MCF 10A (cell line): ENCODE measurements at places on chromosomes 11 and 22. TPM values are rescaled to one million over a fixed set of nuclear protein-coding genes. Genes with fewer than 3 reads are reported as not detected.

DNA sequence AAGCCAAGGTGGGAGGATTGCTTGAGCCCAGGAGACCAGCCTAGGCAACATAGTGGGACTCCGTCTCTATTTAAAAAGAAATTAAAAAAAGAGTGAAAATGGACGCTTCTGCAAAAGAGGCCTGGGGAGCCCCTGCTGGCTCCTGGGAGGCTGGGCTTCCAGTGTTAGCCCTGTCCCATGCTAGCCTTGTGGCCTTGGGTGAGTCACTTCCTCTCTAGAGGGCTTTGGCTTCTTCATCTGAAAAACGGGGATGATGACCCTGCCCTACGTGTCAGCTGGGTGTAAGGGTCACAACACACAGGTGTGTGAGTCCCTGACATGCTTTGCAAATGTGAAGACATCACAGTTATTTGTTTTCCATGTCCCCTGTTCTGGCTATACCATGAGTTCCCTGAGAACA is 32.8 kb downstream of the FAM227A start:
- no peaks in the 10 kb centered on the region for H3K36me3 ChIP-seq
- no peak overlapping the region for H3K4me3 ChIP-seq
- no peaks in the 10 kb centered on the region for H3K4me1 ChIP-seq
- H3K27ac ChIP-seq: no peak overlapping the region
- no peaks in the 10 kb centered on the region for H3K27me3 ChIP-seq

GRCh38 chr11:15780837-15781236 is 575.5 kb downstream of the SOX6 start:
- no peaks in the 10 kb centered on the region for H3K36me3 ChIP-seq
- no peak overlapping the region for H3K27ac ChIP-seq
- H3K4me3 ChIP-seq: no peak overlapping the region
- no peaks in the 10 kb centered on the region for H3K27me3 ChIP-seq
- H3K4me1 ChIP-seq: no peaks in the 10 kb centered on the region

GRCh38 chr11:110857892-110858546 is 145.8 kb upstream of the ARHGAP20 start:
- H3K36me3 ChIP-seq: no peaks in the 10 kb centered on the region
- no peaks in the 10 kb centered on the region for H3K4me1 ChIP-seq
- no peak overlapping the region for H3K27ac ChIP-seq
- no peak overlapping the region for H3K4me3 ChIP-seq
- peaks cover 23% of the 10 kb centered on the region for H3K27me3 ChIP-seq
- peak; percentile 45 for DNase-seq

DNA sequence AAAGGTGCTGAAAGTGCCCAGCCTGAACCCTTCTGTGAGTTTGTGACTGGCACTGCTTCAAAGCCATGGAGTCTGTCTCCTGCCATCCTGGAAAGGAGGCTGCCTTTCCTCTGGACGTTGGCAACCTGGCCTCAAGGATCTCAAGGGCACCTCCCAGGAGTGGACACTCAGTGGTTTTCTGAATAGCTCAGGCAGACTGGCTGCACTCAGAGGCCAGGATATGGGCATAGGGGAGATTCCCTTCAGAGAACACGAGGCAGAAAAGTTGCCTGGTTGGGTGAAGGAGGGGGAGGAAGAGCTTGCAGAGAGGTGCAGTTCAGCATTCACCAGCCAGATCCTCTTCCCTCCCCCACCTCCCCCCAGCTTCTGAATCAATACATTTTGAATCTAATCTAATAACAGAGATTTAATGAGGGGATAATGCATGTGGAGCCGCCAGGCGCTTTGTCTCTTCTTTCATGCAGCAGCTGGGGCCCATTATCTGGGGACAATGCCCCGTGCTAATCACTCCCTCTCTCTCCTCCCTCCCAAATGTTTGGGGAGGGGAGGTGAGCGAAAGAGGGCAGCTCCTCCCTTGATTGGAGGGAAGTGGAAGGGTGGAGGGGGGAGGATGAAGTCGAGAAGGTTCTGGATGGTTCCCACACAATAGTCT is 17.7 kb downstream of the HTR3A start:
- no peak for DNase-seq
- no peak overlapping the region for H3K27ac ChIP-seq
- no peaks in the 10 kb centered on the region for H3K36me3 ChIP-seq
- no peak overlapping the region for H3K4me3 ChIP-seq
- no peaks in the 10 kb centered on the region for H3K4me1 ChIP-seq
- peaks cover 85% of the 10 kb centered on the region for H3K27me3 ChIP-seq

DNA sequence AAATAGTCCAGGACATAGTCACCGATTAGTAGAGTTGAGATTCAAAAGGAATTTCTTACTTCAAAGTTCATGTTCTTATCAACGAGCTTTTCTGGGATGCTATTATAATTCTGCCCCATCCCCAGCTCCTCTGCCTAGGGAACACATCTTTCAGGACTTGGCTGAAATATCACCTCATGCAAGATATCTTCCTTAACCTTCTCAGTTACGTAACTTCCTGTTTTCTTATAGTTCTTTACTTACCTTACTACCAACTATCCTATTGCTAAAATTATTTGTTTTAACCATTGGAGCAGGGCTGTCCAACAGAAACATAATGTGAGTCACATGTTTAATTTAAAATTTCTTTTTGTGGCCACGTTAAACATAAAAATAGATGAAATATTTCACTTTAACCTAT is 2.3 kb downstream of the NARS2 start:
- H3K36me3 ChIP-seq: peaks cover 14% of the 10 kb centered on the region
- no peak overlapping the region for H3K27ac ChIP-seq
- DNase-seq: no peak
- H3K27me3 ChIP-seq: no peaks in the 10 kb centered on the region

- H3K4me3 ChIP-seq: no peak overlapping the region
- no peaks in the 10 kb centered on the region for H3K27me3 ChIP-seq
- no peak for DNase-seq
- no peak overlapping the region for H3K27ac ChIP-seq
- no peaks in the 10 kb centered on the region for H3K36me3 ChIP-seq
These were observed 25.4 kb downstream of the TPBGL start for GRCh38 chr11:75265851-75266531.

DNA sequence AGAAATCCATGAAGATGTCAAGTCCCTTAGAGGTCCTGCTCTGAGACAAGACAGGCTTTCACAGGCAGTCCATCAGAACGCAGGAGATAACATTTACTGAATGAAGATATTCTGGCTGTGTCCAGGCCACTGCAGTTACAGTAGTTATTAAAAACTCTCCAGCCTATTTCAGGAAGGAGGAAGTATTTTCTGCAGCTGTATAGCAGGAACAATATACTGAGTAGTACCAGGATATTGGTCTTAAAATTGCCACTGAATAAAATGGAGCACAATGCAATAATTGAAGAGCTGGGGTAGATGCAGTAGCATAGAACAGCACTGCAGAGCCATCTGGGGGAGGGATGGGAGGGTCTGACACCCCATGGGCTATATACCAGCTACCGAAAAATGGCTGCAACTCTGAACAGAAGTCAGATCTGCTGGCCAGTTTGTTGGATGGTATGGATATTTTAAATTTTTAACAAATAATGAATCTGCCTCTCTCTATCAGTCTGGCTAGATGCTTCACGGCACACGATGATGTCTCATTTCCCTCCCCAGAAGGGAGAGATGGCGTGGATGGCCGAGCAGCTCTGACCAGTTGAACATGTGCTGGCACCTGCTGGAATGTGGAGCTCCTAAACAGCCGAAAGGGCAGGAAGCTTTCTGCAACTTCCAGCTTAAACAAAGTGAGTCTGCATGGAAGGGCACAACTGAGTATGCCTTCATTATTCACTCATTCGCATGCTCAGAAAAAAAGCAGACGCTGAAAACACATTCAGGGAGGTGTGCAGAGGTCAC is 342.1 kb upstream of the SYN3 start:
- H3K4me1 ChIP-seq: peaks cover 5% of the 10 kb centered on the region
- no peaks in the 10 kb centered on the region for H3K27me3 ChIP-seq
- H3K36me3 ChIP-seq: peaks cover 6% of the 10 kb centered on the region
- no peak overlapping the region for H3K4me3 ChIP-seq
- H3K27ac ChIP-seq: no peak overlapping the region
- DNase-seq: no peak

DNA sequence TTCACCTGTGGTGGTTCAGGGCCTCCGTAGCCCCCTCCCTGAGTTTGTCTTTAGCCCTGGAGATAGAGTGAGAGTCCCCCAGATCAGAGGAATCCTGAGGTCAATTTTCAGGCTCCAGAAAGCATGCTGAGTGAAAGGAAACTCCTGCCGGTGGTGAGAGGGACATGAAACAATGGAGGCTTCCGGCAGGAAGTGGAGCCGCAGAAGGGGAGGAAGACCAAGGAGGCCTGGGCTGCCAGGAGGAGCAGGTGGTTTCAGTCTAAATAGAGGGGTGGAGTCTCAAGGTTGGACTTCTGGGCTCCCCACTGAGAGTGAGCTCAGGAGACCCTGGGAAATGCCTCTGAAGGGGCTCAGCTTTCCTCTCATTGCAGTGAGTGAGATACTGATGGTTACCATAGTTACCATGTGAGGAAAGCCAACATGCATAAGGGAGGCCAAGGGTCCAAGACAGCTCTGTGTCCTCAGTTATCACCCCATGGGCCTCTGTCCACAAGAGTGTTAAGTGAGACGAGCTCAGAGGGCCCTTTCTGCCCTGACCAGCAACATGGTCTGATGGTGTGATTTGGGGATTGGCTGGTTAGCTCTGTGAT is 10.7 kb downstream of the SLCO2B1 start:
- peaks cover 29% of the 10 kb centered on the region for H3K27me3 ChIP-seq
- H3K27ac ChIP-seq: no peak overlapping the region
- DNase-seq: no peak
- no peak overlapping the region for H3K4me3 ChIP-seq
- H3K4me1 ChIP-seq: no peaks in the 10 kb centered on the region

DNA sequence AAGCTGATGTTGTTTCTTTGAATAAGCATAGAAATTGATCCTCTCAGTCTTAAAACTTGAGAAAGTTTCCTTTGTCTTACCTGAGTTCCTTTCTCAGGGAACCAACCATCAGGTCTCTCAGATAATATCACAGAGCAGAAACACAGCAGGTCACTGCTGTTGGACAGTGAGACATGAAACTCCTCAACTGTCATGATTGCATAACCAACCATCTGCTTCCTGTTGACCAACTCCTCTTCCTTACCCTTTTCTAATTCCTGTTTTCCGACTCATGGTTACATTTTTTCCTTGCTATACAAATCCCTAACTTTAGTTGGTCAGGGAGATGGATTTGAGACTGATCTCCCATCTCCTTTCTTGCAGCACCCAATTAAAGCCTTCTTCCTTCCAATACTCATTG is 845.3 kb downstream of the FAM181B start:
- H3K4me3 ChIP-seq: no peak overlapping the region
- no peak for DNase-seq
- peaks cover 7% of the 10 kb centered on the region for H3K36me3 ChIP-seq
- no peak overlapping the region for H3K27ac ChIP-seq
- no peaks in the 10 kb centered on the region for H3K4me1 ChIP-seq

RRAS2 gene
- total RNA-seq: 128 and 145 TPM in 2 replicates

OR51B4 gene
- total RNA-seq: not detected in 2 replicates

RASL10A gene
- 0.52 and 0.82 TPM in 2 replicates for total RNA-seq
